ENCODE measurements at places on chromosomes 13 and 19. TPM values are rescaled to one million over a fixed set of nuclear protein-coding genes. Genes with fewer than 3 reads are reported as not detected.

Gene KCTD15
- 44.9 TPM for total RNA-seq

GRCh38 chr13:35927567-35928021 lies 203.6 kb downstream of the DCLK1 start:
- no peak for DNase-seq

GRCh38 chr13:66154354-66154753 lies 1075.8 kb downstream of the PCDH9 start:
- no peak for DNase-seq

Gene SHFL
- 14.4 TPM for total RNA-seq

Gene KCNC3
- total RNA-seq = 0.14 TPM

- no peak for DNase-seq
These were observed 1.0 kb upstream of the REX1BD start for GRCh38 chr19:18587561-18587960.

All from H7 (cell line).